Fibroblast of skin of left quadriceps (primary cell): ENCODE measurements at places on chromosomes 12 and 14.
A peak's percentile ranks its signal among the peaks of the same experiment; 100 is the strongest.

DNA sequence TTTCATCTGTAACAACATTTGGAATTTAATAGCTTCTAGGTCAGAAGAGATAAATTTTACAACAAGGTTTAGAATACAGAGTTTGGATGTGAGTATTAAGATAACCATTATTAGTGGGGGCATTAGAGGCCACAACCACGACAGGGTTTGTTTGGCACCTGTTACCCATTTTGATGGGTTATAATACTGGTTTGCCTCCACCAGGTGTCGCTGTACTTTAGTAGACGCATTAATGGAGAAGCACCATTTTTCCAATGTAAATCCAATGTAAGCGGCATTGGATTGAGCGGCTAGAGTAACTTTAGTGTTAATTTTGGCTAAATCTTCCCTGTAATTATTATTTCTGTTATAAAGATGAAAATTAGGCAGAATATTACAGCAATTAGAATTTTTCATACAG is 136.2 kb downstream of the SLCO1B3 start:
- no peak for DNase-seq

- peak; percentile 81 for DNase-seq
These were observed 25.8 kb downstream of the DACT1 start for GRCh38 chr14:58663494-58664111.

GRCh38 chr14:59438195-59438647 is 27.0 kb downstream of the GPR135 start:
- peak; percentile 69 for DNase-seq

- DNase-seq = no peak
These were observed 996 bp downstream of the SSPN start for GRCh38 chr12:26196421-26196716.

- DNase-seq = no peak
These were observed 1.9 kb downstream of the CARMIL3 start for GRCh38 chr14:24053548-24054323.

DNA sequence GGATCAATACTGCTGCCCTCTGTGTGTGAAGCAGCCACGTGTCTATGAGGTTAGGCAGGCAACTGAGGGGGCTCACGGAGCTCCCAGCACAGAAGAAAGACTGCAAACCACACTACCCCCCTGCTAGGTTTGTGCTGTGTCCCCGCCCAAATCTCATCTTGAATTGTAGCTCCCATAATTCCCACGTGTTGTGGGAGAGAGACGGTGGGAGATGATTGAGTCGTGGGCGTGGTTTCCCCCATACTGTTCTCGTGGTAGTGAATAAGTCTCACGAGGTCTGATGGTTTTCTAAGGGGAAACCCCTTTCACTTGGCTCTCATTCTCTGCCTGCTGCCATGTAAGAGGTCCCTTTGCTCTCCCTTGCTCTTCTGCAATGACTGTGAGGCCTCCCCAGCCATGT is 68.6 kb downstream of the ACTN1 start:
- DNase-seq = no peak

GRCh38 chr12:45732936-45733335 is 3.4 kb downstream of the ARID2 start:
- DNase-seq = no peak

- DNase-seq = peak; percentile 66
These were observed 54.5 kb upstream of the MAX start for GRCh38 chr14:65156568-65157366.

GRCh38 chr12:128976120-128976738 is 123.0 kb downstream of the GLT1D1 start:
- DNase-seq = no peak

- DNase-seq = peak; percentile 15
These were observed 970 bp downstream of the CDH24 start for GRCh38 chr14:23056145-23056955.

DNA sequence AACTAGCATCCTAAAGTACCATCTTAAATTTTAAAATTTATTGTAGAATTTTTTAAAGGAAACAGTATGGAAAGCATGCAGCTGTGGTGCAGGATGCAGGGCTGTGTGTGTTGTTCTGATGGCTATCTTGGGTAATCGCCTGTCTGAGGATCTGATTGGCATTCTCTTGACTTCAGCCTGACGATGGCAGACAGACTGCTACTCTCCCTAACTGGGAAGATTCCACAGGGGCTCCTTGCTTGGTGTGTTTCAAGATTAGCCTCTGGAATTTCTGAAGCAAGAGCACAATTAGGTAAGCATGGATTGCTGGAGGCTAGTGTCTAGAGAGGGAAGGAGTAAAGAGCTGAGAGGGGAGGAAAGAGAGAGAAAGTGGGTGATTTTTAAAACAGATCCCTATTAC is 696.8 kb upstream of the LRFN5 start:
- no peak for DNase-seq

- no peak for DNase-seq
These were observed 68.9 kb downstream of the DDX51 start for GRCh38 chr12:132075026-132075713.

GRCh38 chr12:118606690-118607089 is 230.3 kb downstream of the SUDS3 start:
- no peak for DNase-seq

GRCh38 chr12:120666571-120667390 is 20.2 kb upstream of the MLEC start:
- DNase-seq = no peak

- peak; percentile 39 for DNase-seq
These were observed 572 bp upstream of the RASSF8 start for GRCh38 chr12:25957793-25958427.

GRCh38 chr14:64796369-64796768 is 83.3 kb downstream of the SPTB start:
- no peak for DNase-seq
